Suppressor macrophage treated with lipopolysaccharide for 1 hour (primary cell): ENCODE measurements at places on chromosomes 5 and 9.

DNA sequence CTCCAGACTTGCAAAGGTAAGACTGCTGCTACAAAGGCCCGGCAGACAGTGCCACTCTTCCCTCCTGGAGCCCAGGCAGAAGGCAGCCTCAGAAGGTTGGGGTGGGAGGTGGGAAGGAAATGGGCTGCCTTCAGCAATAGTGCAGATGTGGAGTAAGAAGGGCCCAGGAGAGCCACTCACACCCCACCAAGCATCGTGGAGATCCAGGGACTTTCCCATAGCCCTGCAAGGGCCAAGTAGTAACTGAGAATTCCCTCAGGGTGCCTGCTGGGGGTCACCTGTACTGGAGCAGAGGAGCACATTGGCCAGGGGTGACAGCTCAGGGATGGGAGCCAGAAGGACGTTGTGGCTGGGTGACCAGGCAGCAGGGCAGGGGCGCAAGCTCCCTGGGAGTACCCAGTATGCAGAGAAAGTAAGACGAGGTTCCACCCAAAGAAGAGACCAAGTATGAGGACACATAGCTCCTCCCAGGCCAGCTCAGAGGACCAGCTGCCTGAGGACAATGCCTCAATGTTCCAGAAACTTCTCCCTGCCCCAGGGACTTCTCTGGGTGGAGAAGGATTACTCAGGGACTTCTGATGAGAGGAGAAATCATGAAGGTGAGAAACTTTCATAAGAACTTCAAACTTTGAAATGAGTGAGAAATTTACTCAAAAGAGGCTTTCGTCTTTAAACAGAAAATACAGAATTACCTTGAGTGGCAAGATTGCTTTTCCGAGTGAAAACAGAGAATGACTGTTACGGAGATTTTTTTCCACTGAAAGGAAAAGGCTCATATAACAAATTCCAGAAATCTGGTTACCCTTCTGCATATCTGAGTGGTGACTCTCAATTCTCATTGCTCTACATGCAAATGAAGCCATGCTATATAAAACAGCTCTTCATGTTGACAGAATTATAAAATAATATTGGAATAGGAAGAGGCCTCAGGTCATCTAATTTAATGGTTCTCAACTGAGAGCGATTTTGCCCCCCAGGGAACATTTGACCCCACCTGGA lies 87.9 kb upstream of the TRIO start:
- no peak for DNase-seq

DNA sequence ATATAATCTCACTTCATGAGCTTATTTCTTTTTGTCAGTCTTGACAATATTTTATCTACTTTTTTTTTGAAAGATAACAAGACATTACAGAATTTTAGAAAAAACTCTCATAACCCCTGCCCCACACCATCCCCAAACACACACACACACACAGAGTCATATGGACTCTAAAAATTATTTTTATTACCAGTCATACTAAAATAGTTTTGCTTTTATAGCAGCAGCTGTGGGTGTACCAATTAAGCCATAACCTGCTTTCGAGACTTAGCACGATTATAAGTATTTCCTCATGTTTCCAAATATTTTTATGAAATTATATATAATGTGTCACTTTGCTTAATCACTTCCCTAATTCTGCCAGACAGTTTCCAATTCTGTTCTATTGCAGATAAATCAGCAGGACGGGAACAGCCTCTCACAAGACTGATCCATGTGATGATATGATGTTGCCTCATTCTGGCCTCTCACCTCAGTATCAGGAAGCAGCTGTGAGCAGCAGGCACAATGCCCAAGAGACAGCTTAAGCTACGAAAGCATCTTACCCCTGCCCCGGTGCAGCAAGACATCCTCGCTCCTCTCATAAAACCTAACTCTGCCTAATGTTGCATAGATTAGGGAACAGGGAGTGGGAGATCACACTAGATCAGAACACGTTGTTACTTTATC lies 7.0 kb downstream of the PDCL start:
- peak; percentile 85 for DNase-seq

GRCh38 chr5:141848744-141849414 lies 29.3 kb downstream of the PCDH1 start:
- DNase-seq: peak; percentile 21

DNA sequence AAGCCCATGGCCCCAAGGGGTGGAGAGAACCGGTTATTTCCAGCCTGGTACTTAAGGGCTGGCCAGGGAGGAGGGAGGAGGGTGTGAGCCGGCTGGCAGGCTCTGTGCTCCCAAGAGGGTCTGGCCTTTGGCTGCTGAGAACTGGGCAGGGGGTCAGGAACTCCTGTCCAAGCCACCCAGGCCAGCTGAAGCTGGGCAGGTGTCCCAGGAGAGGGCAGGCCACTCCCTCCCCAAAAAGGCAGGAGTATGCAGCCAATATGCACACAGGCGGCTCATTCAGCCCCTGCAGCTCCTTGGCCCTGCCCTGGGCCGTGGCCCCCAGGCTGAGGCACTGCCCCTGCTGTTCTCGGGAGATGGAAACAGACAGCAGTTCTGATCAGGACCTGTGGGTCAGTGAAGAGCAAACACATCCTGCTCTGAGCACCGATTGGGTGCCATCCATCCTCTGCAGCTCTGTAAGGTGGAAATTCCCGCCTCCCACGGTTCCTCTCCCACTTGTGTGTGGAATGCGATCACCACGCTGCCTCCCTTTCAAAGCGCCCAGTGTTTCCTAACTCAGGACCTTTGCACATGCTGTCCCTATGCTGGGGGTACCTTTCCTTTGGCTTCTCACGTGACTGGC lies 17.1 kb upstream of the KIF12 start:
- DNase-seq: peak; percentile 60

DNA sequence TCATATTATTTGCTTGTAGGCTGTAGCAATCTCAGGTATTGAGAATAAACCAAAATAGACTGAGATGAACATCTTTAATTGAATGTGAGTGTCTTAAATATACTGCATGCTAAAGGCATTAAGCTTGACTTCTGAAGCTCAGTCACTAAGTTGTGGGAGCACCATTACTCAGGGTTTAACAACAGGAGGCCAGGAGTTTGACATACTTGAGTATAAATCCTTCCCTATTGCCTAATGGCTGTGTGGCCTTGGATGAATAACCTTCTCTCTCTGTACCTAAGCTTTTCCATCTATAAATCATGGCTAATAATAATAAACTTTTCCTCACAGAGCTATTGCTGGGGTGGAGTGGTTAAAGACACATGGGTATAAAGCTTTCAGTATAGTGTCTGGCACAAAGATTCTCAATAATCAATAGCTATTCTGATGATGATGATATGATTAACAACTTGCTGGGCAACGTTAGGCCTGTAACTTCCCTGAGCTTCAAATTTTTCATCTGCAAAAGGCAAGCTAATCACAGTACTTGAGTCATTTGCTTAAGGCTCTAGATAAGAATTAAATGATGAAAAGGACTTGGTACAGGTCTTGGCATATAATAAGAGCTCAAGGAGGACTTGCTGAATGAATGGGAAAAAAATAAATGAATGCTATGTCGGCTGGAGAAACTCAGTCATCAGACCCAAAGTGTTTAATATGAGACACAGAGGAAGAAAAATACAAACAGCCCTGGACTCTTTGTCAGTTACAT lies 174.0 kb upstream of the IL12B start:
- DNase-seq: no peak

DNA sequence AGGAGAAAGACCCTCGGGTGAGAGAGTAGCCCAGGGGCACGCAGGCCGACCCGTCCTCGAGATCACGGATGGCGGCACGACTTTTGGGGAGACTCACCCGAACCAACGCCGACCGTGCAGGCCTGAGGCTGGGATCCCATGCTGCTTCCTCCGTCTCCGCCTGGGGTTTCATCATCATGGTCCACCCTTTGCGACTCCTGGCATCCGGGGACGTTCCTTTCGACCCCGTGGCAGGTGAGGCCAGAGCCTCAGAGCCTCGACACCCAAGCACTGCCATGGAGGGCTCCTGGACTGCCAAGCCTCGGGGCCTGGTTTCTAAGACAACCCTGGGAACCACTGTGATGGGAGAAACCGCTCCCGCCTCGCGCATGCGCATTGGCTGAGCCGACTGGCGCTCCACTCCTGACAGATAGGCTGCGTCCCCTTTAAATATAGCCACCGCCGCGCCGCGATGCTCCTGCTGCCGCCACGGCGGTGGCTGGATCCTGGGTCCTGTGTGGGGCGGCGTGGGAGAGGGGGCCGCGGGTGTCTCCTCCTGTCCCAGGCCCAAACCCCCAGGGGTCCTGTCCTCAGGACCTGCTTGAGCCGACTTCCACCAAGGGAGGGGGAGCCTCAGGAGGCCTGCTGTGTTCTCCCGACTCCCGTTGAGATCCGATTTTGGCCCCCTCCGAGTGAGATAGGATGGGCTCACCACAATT lies 481.6 kb downstream of the SPATA31A7 start:
- no peak for DNase-seq

GRCh38 chr5:4540375-4541173 lies 599.6 kb upstream of the ADAMTS16 start:
- no peak for DNase-seq

DNA sequence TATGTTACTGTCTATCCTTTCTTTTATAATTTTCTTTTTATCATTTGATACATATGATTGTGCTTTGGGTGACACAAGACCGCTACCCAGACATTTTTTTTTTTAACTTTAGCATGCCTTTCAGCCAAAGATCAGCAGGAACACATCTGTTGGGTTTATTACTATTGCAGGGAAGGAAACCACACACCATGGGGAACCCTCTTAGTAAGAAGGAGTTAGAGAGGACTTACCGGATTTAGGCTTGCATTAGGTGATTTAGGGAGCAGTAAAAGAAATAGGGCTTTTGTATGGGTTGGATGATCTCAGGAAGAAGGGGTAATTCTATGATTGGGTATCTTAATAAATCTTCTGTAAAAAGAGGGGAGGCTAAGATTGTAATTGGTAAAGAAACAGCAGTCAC lies 138.2 kb downstream of the SNX18 start:
- no peak for DNase-seq

- DNase-seq: peak; percentile 32
These were observed 5.2 kb upstream of the FBP1 start for GRCh38 chr9:94644543-94644942.

GRCh38 chr5:66972004-66972403 lies 224.6 kb downstream of the CD180 start:
- no peak for DNase-seq

GRCh38 chr5:13943676-13944075 lies 812 bp downstream of the DNAH5 start:
- DNase-seq: no peak

DNA sequence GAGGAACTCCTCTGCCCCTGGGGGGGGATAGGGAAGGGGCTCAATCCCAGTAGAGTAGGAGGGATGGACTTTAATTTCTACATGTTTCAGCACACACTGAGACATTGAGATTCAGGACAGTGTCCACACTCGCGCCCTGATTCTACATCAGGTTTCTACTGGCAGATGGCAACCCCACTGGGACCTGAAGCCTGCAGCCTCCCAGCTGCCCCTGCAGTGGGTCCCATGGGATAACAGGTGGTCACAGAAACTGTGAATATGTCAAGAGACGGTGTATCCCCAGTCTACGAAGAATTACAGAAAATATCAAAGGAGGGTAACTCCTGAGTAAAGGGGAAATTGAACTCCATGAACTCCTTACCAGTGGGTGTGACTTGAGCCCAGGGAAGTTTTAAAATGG lies 2.4 kb upstream of the TERT start:
- DNase-seq: no peak
